ENCODE measurements at places on chromosomes 12 and 14. TPM values are rescaled to one million over a fixed set of nuclear protein-coding genes. Genes with fewer than 3 reads are reported as not detected.

DNA sequence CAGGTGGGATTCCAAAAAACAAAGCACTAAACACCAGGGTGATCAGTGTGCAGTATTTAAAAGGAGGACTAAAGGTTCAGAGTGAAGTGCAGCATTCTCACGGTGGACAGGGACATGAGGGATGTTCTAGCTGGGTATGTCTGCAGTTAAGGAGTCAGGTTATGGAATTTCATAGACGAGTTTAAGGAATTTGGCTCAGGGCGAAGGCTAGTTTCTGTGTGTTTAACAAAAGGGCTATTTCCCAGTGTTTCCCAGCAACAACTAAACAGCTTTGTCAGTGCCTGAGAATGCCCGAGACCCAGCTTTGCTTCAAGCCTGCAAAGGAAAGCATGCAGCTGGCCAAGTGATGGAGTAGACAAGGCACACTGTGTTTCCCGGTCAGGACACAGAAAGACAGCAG is 7.0 kb downstream of the KRT1 start:
- no peak for DNase-seq

GRCh38 chr12:25994901-25995625 is 36.6 kb downstream of the RASSF8 start:
- DNase-seq: no peak

DNA sequence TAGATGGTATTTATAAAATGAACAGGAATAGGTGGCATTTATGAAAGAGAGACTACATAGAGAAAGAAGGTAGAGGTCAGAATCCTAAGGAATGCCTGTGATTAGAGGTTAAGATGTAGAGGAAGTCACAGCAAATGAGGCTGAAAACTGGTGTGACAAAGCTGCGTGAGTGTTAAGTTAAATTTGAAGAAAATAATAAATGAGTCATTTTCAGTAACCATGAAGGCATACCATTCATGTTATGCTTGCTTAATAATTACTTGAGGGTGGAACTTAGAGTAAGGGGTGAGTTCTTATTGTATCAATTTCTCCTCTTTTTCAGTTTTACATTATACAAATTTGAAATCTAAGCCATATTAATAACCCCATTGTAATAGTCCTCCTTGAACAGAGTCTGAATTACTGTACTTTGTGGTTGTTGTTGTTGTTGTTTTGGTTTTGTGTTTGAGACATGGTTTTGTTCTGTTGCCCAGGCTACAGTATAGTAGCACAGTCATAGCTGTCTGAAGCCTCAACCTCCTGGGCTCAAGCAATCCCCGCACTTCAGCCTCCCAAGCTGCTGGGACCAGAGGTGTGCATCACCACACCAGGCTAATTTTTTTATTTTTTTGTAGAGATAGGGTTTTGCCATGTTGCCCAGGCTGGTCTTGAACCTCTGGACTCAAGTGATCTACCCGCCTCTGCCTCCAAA is 761.5 kb downstream of the GALC start:
- no peak for DNase-seq

DNA sequence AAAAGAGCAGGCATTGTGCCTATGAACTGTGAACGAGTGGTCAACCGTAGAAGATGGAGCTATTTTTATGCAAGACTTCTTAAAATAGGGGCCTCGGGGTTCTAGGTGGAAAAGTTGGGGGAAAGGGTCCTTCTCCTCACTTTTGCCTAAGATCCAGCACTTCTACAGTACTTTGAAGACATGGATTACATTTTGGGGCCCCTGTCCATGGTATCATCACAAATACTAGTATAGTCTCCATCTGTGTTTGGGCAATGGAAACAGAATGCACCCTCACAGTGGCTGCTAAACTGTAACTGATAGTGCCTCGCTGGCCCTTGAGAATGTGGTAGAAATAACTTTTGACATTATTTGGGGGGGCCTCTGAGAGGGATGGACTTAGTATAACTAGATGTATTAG is 5.5 kb upstream of the CCDC184 start:
- DNase-seq: no peak

Gene AICDA
- not detected for total RNA-seq

Gene CLEC4D
- total RNA-seq: not detected

Gene ALDH2
- total RNA-seq: 2.0 TPM

Gene HNF1A
- total RNA-seq: not detected

Gene VPS33A
- 40.8 TPM for total RNA-seq
